GM18507 (cell line): ENCODE measurements at places on chromosomes 13 and 19.

DNA sequence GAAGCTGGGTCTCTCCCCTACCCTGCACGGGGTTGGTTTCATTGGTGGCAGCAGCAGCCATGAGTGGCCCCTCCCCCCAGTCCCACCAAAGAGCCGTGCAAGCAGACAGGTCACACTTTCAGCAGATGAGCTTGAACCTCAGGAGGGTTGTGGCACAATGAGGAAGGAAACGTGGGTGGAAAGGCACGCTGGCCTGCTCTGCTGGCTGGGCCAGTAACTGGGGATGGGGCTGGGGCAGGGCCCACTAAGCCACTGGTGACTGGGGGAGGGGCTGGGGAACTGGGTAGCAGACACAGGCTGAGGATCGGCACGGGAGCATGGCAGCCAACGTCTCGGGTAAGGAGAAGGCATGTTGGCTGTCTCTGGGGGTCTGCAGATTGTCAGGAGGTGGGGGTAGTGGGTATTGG lies at the start of gene P2RY11:
Gene P2RY11 (plus strand): TSS at position 289 of the 407 bp plus-strand sequence. CDS start 29 bp downstream, at position 318.
- DNase-seq: no peak

DNA sequence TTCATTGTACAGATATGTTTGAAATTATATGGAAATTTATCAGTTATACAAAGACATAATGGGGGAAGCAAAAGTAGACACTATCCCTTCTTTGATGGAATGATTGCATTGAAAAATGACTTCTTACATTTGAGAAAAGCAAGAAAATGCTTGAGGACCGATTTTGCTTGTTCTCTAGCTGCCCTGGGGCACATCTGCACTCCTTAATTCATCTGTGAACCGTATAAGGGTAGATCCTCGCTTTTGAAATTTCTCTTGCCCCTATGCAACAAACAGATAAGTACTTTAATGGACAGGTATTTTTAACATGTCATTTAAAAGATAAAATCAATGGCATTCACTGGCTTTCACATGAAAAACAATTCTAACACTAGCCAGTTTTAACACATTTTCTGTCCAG lies 13.5 kb upstream of the MLNR start:
- no peak for DNase-seq

DNA sequence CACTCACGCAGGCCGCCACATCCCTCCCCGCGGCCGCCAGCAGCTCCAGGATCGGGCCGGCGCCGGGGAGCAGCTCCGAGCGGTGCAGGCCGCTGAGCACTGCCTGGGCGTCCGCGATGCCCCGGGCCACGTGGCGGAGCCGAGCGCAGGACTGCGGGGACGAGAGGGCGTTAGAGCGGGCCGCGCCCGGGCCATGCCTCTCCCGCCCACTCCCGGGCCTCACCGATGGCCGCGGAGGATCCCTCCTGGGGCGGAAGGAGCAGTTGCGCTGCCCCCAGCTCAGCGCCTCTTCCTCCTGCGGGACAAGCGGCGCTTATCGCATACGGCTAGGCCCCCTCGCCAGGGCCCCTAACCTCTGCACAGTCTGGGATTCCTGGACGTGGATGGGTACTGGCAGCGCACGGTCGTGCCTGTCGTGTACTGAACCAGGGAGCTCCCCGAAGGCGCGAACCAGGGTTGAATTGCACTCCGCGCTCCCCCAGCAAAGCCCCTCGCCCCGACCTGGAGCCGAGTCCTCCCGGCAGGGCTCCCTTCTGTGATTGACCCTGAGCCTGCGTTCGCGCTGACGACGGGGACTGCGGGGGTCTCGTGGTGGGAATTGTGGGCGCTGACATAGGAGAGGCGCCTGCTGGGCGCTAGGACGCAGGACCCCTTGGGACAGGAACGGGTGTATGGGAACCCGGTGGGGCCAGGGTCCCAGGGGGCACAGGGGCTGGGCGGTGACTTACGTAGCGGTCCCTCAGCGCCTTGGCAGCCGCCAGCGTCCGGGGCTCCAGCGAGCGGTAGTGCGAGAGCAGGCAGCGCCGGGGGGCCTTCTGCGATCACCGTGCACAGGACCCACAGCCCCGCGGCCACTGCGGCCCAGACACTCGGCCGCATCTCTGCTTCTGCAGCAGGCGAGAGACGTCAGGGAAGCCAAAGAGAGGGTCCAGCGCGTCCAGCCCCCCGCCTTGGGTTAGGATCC lies 673 bp downstream of the IFNL4 start:
- no peak for DNase-seq

GRCh38 chr19:15779756-15780476 lies 7.5 kb upstream of the OR10H5 start:
- no peak for DNase-seq

GRCh38 chr13:101301053-101301452 lies 115.3 kb downstream of the NALCN start:
- DNase-seq: no peak
